ENCODE measurements at places on chromosomes 7 and 10.

- no peak for DNase-seq
These were observed 104.5 kb upstream of the ZPBP start for GRCh38 chr7:50197549-50197948.

DNA sequence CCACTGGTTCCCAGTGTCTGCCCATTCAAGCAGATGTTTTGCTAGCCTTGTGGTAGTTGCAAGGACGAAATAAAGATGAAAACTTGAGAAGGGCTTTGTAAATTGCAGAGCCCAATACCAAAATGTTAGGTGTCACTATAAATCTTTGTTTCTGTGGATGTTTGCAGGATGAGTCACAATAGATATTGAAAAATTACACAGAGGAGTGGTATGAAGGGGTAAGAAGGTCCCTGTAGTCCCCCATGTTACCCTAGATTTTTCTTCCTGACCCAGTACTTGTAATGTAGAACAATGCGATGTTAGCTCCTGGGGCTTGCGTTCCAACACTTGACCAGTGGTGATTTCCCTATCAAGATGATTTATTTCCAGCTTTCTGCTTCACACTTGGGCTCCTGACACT is 102.6 kb upstream of the LYZL1 start:
- no peak for DNase-seq

- no peak for DNase-seq
These were observed 80.2 kb upstream of the TMEM229A start for GRCh38 chr7:124113045-124113444.

GRCh38 chr10:62036186-62037081 is 134.9 kb downstream of the ARID5B start:
- no peak for DNase-seq

DNA sequence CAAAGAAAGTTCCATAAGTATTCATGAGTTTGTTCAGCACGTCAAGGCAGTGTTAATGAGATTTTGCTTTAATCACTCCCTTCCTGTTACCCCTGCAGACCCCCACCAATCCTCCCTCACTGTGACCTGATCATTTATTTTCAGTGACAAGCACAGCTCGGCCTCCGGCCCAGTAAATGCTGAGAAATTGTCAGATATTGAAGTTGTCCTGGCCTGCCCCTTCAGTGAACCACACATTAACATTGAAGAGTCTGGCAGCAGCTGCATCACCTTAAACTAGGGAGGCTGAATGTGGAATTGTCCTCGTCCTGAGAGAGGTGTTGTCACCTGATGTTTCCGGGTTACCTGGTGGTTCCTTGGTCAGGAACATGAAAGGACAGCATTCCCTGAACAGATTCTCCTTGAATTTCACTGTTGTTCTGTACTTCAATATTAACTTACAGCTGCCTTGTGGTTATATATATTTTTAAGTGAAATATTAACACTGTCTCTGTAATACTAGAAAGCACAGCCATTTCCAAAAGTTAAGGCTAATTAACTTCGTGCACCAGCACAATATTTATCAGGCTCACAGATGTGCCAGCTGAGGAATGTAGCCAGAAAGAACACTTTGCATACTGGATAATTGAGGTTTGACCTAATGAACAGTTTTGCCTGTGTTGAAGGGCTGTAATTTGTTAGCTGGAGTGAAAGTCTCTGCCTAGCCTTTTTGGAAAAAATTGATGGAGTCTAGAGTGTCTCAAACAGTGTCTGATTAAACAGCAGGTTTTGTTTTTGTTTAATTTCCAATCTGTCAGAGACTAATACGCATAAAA is 265.3 kb downstream of the HDAC9 start:
- DNase-seq = no peak

- no peak for DNase-seq
These were observed 18.7 kb upstream of the CRHR2 start for GRCh38 chr7:30700941-30701340.

DNA sequence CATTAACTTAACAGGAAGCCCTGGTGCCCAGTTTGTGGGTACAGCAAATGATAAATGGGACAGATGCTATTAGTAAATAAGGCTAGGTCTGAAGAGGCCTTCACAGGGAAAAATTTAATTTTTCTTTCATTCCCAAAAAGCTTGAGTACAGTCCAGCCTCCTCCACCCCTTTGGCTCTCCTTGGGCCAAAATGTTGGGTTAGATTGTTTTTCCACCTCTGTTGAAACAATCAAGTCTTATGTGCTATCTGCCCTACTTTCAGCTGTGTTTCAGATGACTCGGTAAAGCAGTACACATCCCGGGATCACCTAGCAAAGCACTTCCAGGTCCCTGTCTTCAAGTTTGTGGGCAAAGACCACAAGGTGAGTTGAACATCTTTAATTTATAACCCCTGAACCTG is 24.3 kb downstream of the PLA2G12B start:
- no peak for DNase-seq

GRCh38 chr7:2012981-2013380 is 219.8 kb downstream of the MAD1L1 start:
- peak; percentile 69 for DNase-seq

DNA sequence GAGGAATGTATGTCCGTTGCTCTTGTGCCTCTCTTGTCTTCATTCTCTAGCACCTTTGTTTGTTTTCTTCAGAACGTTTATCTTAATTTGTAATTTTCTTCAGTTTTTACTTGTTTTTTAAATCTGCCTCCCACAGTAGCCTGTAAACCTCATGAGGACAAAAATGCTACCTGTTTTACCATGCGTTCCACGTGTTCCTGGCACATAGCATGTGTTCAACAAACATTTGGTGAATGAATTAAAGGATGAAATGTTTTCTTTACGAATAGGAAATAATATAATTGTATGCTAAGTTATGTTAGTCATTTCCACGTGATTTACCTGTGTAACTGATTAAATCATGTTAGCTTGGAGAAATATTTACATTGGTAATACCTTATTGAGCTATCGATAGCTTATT is 2.2 kb downstream of the RBM33 start:
- DNase-seq = no peak

DNA sequence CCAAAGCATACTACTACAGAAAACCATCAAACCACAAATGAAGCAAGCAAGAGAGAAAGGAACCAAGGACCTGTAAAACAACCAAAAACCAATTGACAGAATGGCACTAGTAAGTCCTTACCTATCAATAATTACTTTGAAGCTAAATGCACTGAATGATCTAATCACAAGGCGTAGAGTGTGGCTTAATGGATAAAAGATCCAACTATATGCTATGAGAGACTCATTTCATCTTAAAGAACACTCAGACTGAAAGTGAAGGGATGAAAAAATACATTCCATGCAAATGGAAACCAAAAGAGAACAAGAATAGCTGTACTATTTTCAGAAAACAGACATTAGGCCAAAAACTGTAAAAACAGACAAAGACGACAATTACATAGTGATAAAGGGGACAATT is 70.7 kb downstream of the CRPPA start:
- no peak for DNase-seq

DNA sequence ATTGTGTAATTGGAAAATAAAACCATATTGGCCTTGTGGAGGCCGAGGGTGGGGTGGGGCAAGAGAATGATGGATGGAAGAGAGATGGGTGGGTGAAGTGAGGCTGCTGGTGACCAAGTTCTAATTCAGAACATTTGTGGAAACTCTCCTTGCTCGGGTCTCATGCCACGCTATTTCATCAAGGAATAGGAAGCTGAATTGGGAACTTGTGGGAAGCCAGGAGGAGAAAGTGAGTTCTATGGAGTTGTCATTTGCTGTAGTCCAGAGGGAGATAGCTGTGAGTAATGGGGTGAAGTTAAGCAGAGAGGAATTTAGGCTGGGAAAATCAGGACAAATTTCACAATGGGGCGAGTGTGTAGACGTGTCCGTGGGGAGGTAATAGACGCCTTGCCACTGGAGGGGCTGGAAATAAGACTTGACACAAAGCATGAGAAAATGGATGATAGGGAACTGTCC is 339.2 kb downstream of the LRMDA start:
- no peak for DNase-seq

GRCh38 chr7:28083164-28083997 is 97.2 kb downstream of the JAZF1 start:
- DNase-seq = no peak

GRCh38 chr7:741191-741671 is 14.2 kb upstream of the PRKAR1B start:
- DNase-seq = no peak

- DNase-seq = no peak
These were observed 529.0 kb downstream of the TYW1 start for GRCh38 chr7:67525588-67525987.

DNA sequence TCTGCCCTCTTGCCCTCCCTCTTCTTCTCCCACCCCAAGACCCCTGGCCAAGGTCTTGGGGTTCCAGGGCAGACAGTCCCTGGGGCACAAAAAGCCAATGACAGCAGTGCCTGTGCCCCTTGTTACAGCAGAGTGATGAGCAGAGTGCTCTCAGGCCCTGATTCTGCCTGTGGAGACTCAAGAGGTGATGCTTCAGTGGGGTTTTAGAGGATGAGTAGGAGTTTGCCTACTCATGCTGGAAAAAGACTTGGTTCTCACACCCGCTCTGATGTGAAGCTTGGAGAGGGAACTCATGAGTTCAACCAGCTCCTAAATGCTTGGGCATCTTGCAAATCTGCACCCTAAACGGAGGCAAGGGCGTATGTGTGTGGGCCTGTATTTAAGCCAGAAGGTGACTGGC is 58.2 kb downstream of the CAMK2B start:
- DNase-seq = no peak

DNA sequence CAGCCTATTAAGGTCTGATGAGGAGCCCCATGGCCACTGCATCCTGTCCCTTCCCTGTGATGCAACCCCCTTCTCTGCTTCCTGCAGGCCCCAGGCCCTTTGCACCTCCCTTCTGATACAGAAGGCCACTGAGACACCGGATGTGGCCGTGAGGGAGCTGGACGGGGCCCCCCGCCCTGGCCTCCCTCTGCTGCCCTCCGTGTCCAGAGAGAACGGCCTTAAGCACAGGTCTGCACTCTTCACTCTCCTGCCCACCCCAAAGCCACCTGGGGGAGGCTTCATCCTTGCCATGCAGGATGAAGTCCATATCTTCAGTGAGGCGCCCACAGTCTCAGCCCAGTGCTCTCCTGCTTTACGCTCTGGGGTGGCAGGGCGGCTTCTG is 86.9 kb upstream of the GNA12 start:
- no peak for DNase-seq

DNA sequence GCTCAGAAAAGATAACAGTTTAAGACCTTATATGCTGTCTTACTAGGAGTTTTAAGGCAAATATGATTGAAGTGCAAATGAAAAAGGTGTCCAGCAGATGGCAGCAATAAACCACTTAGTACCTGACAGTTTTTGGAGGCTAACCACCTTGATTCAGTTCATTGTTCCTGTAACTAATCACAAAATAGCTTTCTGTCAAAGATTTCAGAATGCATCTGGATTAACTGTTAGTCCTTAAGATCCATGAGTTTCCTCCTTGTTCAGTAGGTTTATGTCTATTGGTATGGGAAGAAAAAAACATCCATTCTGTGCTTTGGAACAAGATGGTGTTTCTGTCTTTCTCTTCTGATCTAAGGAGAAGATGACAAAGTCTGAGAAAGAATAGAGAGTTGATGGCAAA is 46.6 kb downstream of the CCSER2 start:
- DNase-seq = peak; percentile 77

Data from Ammon's horn (tissue), 1 donor.